Stimulated activated naive B cell treated with anti-CD40 and anti-IgM and Interleukin-4, amounts not matched to agents 10 μg/mL and 1 μg/mL and 100 μg/mL, for 72 hours (primary cell): ENCODE measurements at places on chromosomes 1 and 21.

GRCh38 chr21:17925899-17926298 lies 106.7 kb upstream of the C21orf91 start:
- DNase-seq, result no peak

- no peak for DNase-seq
These were observed 953 bp downstream of the PTPRU start for GRCh38 chr1:29237129-29237821.

GRCh38 chr1:115771094-115771846 lies 2.8 kb upstream of the CASQ2 start:
- no peak for DNase-seq

DNA sequence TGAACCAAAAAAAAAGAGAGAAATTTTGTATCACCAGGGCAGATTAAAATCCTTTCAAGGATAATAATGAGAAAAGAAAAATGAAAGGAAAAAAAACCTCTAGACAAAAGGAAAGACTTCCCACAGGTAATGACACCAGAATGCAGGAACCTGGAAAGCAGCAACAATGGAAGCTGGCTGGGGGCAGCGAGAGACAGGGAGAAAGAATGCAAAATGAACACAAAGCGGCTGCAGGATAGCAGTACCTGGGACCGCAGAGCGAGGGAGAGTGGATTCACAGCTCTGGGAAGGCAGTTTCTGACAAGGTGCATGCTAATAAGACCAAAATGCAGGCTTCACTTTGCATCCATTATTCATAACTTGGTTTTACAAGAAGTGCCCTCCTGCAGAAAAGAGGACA lies 349.0 kb downstream of the SIPA1L2 start:
- DNase-seq, result no peak

GRCh38 chr1:27992276-27992675 lies 32.5 kb downstream of the XKR8 start:
- DNase-seq, result no peak

DNA sequence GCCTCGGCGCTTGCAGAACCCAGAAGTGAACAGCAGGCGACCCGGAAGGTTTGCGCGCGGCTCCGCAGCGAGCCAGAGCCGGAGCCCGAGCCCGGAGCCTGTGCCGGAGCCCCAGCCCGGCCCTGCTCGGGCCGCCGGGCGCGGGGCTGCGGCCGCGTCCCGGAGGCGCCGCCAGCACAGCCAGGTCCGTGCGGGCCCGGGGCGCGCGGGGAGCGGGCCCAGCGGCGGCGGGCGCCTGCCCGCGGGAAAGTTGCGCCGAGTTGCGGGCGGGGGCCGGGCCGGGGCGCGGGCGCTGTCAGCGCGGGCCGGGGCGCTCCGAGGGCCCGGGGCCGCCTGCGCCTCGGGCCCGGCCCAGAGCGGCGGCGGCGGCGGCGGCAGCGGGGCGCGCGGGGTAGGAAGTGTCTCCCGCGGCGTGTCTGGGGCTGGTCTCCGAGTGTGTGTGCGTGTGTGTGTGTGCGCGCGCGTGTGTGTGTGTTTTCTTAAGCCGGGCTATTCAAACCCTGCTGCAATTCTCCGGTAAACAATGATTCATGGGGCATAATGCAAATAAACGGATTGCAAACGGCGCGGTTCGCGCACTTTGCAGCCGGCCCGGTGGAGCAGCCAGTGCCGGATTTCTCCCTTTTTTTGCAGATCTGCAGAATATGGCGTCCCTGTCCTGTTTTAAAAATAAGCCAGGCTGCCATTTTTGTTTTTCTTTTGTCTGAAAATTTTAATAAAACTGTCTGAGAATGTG lies at the start of gene ZNF362:
Gene ZNF362 (plus strand): TSS at position 22 of the 736 bp plus-strand sequence. CDS start 14,083 bp downstream, outside the sequence.
- DNase-seq, result peak; percentile 58

- DNase-seq, result no peak
These were observed 76.9 kb upstream of the PGBD5 start for GRCh38 chr1:230502996-230503395.

DNA sequence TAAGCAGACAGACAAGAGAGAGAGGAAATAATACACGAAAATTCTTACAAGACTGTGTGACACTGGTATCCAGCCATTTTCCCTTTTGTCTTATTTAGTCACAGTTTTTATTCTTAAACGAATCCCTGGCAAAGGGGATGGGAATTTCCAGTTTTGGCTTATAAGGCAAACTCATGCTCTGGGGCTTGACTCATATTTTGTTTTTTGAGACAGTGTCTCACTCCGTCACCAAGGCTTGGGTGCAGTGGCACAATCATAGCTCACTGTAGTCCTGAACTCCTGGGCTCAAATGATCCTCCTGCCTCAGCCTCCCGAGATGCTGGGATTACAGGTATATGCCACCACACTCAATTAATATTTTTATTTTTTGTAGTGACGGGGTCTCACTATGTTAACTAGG lies 31.9 kb downstream of the PTGER3 start:
- DNase-seq, result no peak

GRCh38 chr21:43853851-43854772 lies 10.9 kb upstream of the AGPAT3 start:
- no peak for DNase-seq

DNA sequence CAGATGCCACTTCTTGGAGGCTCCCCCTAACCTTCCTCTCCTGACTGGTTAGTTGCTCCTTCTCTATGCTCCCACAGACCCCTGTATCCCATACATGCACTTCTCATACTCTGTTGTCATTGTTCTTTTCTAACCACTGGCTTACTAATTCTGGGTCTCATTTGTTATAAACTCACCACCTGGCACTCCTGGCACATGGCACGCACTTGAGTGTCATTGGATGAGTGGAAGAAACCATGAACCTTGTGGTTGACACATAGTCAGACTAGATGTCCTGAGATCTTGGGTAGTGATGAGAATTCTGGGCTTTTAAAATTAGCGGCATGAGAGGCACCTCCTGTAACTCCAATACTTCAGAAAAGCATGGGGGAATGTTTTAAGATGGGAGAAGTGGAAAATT lies 49.3 kb downstream of the TRIM62 start:
- no peak for DNase-seq

DNA sequence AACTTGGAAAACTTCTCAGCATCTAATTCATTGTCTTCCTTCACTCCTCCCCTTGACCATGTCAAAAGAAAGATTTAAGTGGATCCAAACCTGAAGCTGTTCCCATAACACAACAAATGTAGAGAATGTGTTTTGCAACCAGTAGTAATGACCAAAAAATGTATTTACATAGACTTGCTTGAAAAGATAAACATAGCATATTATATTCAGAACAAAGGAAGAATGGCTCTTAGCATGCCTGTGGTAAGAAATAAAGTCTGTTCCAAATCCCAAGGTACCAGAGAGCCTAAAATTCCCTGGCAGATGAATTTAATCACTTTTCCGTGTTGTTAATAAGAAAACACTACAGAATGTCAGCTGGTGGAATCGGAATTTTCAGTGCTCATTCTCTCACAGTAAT lies 36.8 kb downstream of the FMO3 start:
- no peak for DNase-seq

- no peak for DNase-seq
These were observed 29.8 kb downstream of the UCK2 start for GRCh38 chr1:165857046-165857801.

- no peak for DNase-seq
These were observed 24.4 kb upstream of the COL18A1 start for GRCh38 chr21:45380566-45380965.

- DNase-seq, result no peak
These were observed 1.6 kb downstream of the THEM5 start for GRCh38 chr1:151851886-151852285.

- DNase-seq, result no peak
These were observed 185.8 kb downstream of the PCP4 start for GRCh38 chr21:40053007-40053406.

GRCh38 chr21:17576080-17576835 lies 36.4 kb downstream of the BTG3 start:
- no peak for DNase-seq

DNA sequence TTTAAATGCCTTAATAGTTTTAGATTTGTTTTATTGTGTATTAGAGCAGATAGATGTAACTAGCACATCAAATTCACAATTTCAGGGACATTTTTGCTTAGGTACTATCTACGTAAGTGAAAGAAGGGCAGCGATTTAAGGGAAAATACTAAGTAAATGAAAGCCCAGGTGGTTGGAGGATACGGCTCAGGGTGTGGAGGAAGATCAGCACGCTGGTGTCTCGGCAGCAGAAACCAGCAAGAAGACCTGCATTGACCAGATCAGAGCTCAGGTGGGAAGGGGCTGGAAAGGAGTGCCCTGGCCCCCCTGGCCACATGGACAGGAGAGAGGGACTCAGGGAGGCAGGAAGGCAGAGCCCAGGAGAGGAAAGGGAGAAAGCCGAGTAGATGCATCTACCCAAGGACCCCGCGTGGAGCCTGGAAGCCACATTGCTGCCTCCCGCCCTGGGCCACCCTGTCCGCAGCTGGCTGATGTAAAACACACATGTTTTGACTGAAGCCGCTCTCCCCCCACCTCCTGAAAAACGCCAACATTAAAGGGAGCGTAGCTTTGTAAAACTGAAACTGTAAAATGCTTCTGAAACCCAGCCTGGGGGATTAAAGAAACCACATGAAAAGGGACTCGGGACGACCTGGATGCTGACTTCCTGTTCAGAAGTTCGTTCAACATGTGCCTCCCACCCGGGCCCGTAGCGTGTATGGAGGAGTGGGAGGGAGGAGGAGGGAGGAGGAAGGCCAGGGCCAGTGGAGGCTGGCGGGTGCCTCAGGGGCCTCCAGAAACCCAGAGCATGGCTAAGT lies 72.6 kb upstream of the TARDBP start:
- DNase-seq, result peak; percentile 51

- DNase-seq, result no peak
These were observed 230.3 kb downstream of the CENPF start for GRCh38 chr1:214833178-214833756.

GRCh38 chr1:116471241-116471640 lies 98.2 kb downstream of the ATP1A1 start:
- no peak for DNase-seq

DNA sequence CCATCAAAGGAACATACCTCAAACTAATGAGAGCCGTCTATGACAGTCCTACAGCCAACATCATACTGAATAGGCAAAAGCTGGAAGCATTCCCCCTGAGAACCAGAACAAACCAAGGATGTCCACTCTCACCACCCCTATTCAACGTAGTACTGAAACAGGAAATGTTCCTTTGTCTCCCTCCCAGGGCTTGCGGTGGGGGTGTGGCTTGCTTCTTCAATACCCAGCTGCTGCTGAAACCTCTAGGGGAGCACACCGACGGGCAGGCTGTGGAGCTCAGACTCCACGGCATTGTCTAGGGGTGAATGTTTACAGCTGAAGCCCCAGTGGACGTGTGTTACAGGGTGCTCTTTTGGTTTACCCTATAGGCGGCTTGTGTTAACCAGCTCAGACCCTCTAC lies 30.5 kb upstream of the B3GALT2 start:
- no peak for DNase-seq

GRCh38 chr1:175188936-175189335 lies 3.6 kb downstream of the KIAA0040 start:
- peak; percentile 67 for DNase-seq
